ENCODE measurements at places on chromosomes 12 and 14.

GRCh38 chr12:102824218-102824835, 92.7 kb downstream of the PAH start:
- no peak for DNase-seq

DNA sequence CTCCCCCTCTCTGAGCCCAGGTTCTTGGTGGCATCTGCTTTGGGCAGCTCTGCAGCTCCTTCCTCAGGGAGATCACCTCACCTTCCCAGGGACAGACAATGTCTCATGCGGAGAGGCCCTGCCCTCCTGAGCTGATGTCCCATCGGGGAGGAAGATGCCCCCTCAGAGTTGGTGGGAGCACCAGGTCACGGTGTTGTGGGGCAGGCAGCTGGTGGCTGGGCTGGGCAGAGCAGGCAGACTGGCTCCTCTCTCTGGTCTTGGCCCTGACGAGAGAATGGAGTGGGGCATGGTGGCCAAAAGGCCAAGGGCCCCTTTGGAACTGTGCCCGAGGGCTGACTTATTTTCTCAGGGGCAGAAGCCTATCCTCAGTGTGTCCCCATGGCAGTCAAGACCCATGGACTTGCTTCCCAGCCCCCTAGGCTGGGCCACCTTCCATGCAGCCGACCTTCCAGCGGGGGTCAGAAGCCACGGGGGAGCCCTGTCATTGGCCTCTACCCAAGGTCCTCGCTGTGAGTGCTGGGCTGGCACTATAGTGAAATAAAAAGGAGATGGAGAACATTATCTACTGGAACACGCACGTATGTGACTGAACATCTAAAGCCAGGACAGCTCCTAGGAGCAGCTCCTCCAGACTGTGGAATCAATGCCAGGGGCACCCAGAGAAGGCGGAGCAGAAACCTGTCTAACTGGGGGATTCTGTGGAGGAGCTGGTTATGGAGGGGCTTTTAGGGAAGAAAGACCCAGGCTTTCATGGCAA, 21.9 kb downstream of the PPP2R5C start:
- DNase-seq: no peak

DNA sequence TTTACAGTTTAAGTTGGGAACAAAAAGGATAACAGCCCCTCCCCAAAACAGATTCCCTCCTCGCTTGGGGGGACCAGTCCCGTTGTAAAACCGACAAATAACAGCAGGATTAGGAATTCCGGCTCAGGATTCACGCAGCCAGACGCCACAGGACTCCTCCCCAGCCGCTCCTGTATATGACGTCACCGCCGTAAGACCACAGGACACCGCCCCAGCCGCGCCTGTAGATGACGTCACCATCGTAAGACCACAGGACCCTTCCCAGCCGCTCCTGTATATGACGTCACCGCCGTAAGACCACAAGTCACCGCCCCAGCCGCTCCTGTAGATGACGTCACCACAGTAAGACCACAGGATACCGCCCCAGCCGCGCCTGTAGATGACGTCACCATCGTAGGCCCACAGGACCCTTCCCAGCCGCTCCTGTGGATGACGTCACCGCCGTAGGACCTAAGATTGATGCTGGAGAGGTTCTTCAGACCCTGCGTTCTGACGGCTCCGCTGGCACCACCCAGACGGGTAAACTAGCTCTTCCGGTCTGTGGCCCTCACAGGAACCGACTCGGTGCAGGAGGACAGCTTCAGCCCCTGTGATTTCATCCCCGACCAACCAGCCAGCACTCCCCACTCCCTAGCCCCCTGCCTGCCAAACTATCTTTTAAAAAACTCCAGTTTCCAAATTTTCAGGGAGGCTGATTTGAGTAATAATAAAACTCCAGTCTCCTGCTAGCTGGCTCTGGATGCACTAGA, 43.9 kb upstream of the FBRSL1 start:
- DNase-seq: peak; percentile 39

GRCh38 chr12:109310247-109311125, 1.4 kb upstream of the FOXN4 start:
- no peak for DNase-seq

DNA sequence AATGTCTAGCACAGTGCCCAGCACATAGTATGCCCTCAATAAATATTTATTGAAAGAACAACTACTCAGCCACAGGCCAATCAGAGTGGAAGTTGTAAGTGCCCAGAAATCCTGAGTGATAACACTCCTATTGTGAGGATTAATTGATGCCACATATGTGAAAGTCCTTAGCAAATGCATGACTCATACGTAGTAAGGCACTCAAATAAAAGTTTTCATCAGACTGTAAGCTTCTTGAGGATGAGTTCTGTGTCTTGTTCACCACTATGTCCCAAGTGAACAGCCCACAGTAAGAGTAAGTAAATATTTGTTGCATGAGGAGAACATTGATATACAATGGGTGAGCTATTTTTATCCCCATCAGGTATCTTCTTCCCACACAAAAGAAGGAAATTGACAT, 24.7 kb upstream of the ANO6 start:
- no peak for DNase-seq

DNA sequence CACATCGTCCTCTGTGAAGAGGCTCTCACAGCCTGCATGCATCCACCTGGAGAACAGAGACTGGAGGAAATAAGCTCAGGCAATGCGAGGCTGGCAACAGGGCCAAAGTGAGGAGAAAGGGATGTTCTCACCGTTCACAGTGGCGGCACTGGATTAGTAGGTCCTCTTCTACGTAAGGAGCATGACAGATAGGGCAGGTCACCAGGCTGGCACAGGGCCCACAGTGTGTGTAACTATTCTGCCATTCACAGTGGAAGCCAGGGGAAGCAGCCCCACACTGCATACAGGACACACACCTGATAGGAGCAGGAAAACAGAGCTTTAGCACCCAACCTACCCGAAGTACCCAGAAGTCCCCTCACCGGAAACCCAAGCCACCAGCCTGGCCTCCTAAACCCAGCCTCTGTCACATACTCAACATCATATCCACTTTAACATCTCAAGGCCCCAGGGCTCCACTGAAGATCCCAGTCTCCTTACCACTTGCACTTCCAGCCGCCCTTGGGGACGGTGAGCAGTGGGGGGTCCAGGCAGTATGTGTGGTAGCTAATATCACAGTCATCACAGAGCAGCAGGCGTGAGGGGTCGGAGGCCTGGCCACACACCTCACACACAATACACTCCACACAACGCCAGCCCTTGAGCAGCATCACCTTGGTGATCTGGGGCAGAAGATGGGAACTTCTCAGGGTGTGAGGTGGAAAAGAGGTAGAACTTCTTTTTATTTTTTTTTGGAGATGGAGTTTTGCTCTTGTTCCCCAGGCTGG, 14.3 kb downstream of the KMT2D start:
- no peak for DNase-seq

GRCh38 chr14:96204151-96205058, at the start of gene BDKRB2:
TSS of gene BDKRB2 (plus strand) at chr14:96204839. CDS start at chr14:96237108, 32,269 bp downstream.
- no peak for DNase-seq

DNA sequence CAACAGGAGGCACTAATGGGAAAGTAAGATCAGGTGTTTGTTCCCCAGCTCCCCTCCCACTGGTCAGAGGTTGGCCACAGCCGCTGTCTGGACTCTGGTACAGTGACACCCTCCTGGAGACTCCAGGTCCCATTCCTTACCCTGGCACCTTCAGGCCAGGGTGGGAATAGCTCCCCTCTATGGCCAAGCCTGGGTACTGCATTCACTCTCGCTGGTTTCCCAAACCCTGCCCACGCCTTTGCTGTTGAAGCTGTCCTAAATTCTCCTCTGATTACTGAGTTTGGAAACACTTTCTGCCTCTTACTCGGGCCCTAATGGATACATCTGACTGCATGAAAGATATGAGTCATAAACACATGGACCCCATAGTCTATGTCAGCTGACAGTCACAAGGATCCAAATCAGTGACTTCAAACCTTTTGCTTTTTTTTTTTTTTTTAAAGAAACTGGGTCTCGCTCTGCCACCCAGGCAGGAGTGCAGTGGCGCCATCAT, 17.9 kb downstream of the HRK start:
- DNase-seq: no peak

DNA sequence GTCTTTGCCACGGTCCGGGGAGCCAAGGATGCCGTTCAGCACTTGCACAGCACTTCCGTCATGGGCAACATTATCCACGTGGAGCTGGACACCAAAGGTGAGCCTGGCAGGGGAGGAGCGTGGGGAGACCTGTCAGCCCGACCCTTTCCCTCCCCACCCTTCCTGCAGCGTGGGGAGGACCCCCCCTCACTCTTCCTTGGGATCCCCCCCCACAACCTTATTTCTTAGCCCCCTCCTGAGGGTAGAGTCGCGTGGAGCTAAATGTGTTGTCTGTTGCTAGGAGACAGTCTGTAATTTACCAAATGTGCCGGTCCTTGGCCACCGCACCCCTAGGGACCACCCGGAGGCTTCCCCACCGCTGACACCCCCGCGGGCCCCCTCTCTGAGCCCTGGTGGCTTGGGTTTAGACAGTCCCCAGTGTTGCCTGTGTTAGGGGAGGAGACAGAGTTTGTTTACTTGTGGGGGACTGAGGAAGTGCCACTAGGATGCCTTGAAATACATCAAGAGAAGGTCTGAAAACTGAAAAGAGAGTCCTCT, 2.3 kb downstream of the SETD1B start:
- no peak for DNase-seq

DNA sequence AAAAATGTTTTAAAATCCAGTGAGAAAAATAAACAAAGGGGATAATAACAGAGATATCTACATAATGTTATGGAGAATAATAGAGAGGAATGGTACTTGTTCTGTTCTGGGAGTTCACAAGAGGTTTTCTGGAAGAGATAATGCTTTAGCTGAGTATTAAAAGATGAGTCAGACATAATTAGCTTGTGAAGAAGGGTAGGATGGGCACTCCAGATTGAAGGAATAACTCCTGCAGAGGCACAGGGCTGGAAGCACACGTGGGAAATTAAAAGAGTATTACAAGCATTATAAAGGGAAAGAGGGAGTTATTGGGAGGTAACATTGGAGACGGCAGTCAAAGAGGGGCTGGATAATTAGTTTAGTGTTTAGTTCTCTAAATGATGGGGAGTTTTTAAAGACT, 124.9 kb upstream of the BTG1 start:
- no peak for DNase-seq

DNA sequence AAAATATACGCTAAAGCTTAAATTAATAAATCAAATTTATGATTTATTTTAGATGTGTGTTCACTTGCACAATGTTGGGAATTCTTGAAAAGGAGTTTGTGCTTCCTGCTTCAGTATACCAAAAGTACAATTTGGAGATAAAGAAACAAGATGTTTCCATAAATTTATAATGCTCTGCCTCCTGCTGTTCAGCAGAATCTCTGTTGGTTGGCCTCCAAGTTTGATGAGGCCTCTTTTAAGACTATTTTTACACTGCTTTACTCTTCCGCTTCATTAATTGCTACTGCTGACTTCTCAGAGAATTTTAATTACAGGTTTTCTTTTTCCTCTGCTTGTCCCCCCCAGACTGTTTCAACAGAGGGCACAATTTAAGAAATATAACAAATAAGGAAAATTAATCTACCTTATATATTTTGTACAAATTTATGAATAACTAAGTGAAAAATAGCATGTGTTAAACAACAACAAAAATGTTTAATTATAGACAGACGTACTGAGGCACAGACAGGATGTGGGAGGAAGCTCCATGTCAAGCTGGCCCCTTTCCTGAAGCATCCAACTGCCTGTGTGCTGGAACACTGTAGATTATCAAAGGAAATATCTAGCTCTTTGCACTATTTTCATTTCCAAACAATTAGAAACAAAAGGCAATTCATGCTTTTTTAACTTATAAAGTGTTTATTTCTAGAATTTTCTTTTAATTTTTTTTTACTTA, 83.9 kb downstream of the PIK3C2G start:
- no peak for DNase-seq

GRCh38 chr14:61527325-61528100, 167.8 kb upstream of the HIF1A start:
- DNase-seq: no peak

DNA sequence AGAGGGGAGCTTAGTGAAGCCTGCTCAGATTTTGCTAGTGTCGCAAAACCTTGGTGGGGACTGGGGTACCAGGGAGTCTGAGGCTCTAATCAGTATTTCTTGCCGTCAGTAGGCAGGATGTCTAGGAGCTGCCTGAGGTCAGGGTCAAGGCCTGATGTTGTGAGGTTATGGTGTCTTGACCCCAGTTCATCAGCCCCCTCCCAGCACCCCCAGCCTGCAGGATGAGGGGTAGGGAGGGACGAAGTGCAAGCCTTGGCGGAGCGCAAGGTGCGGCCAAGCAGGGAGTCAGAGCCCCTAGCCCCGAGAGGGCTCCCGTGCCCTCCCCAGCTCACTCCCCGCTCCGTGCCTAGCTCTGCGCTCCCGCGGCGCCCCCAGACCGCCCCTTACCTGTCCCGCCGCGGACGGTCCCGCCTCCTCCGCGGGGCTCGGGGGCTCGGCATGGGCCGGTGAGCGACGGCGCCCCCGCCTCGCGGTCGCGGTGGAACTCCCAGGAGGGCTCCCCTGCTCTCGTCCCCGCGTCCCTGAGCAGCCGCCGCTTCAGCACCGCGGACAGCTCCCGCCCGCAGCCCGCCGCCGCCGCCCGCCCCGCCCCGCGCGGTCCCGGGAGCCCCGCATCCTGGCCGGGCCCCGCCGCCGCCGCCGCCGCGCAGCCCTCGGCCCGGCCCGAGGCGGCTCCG, 347 bp downstream of the SYNDIG1L start:
- DNase-seq: no peak

Measured in cerebellar cortex (tissue), 1 donor.